ENCODE measurements at places on chromosomes 2 and 18.

DNA sequence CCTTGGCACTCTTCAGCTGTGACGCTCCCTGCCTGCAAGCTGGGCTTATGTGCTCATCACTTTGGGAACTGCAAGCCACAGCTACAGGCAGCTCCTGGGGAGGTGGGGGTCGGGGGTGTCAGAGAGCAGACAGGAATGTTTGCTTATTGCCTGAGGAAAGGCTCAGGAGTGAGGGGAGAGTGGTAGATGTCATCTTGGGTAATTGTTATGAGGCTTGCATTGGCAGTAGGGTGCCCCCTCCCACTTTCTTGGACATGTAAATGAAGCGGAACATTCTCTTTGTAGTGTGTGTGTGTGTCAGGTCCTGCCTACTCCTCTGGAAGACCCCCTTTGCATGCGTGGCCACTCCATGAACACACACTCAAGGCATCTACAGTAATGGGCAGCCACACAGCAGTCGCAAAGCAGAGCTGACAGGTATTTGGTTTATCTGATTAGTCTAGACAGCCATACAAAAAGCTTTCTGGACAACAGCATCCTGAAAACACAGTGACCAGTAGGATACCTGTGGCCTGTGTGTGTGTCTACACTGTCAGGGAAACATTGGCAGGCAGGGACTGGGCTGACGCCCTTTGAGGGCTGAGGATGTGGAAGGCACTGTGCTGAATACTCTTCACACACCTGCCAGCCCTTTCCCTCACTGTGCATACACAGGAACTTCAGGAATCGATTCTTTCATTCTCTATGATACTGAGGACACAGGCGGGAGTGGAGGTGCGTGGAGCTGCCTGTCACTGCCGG lies 17.1 kb upstream of the MC2R start:
- no peak for DNase-seq

GRCh38 chr2:34242763-34243123 lies 643.6 kb upstream of the FAM98A start:
- no peak for DNase-seq

- no peak for DNase-seq
Measured at GRCh38 chr2:3872451-3872850, 169.1 kb downstream of the DCDC2C start.

DNA sequence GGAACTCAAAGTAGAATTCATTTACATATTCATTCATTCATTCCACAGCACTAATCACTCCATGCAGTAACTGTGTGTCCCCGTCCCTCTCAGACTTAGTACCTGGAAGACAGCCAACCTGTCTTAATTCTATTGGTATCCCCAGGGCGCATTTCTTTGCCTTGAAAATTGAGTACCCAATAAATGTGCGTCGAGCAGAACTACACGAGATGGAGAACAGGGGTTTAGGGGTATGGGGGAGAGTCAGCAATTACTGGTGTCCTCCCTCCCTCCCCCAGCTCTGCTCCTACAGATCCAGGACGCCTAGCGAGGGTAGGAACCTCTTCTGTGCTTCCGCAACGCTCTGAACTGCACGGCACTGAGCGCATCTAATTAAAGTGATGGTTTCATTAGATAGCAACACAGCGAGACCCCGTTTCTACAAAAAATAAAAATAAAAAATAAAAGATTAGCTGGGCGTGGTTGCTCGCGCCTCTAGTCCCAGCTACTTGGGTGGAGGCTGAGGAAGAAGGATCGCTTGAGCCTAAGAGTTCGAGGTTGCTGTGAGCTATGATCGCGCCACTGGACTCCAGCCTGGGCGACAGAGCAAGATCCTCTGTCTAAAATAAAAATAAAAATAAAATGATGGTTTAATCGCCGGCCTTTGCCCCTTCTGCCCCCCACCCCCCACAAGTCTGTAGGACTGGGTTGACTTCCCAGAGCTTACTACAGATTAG lies 614 bp upstream of the FKBP1B start:
- peak; percentile 31 for DNase-seq

DNA sequence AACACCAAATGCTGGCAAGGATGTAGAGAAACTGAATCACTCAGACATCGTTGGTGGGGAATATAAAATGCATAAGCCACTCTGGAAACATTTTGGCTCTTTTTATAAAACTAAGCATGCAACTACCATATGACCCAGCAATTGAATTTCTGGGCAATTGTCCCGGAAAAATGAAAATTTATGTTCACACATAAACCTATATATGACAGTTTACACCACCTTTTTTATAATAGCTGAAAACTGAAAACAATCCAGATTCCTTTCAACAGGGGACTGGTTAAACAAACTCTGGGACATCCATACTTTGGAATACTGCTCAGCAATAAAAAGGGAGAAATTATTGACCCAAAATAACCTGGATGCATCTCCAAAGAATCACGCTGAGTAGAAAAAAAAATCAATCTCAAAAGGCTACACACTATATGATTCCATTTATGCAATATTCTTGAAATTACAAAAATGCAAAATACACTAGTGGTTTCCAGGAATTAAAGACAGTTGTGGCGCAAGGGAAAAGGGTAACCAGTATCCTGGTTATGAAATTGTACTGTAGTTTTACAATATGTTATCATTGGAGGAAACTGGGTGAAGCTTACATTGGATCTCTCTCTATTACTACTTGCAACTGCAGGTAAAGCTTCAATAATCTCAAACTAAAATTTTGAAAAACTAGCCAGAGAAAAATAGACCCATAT lies 130.2 kb upstream of the PID1 start:
- DNase-seq = no peak

DNA sequence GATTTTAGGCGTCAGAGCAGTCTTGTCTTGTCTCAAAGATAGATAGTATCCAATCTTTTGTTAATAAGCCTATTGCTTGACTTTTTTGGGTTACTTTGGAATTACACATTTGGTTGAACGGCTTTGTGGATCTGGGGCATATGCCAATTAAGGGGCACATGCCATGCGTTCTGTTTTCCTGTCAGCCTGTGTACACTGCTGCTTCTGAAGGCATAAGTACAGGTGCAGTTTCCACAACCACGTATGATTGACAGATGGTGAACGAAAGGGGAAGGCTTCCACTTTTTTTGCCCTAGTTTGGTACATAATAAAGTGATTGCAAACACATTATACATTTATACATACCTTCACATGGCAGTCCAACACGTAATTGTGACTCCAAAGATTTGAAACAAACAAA lies 102.3 kb downstream of the RAPH1 start:
- no peak for DNase-seq

- DNase-seq = no peak
Measured at GRCh38 chr2:20513946-20514345, 67.1 kb downstream of the RHOB start.

GRCh38 chr18:63299837-63300745 lies 19.5 kb downstream of the BCL2 start:
- DNase-seq = no peak

- DNase-seq = no peak
Measured at GRCh38 chr2:36486521-36487044, 111.4 kb downstream of the FEZ2 start.

DNA sequence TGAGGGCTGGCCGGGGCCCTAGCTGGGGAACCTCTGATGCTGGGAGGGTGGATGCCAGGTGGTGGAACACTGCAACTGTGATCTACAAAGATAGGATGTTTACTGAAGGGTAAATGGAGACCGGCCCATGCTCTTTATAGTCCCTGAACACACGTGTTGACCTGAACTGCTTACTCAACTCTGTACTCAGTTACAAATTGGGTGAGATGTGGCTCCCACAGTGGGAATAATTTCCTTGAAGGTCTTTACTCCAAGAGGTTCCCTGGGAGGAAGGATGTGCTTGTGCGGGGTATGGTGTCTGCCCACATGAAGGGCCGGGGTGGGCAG lies 254.1 kb downstream of the PRKCE start:
- no peak for DNase-seq

GRCh38 chr2:2793925-2794560 lies 463.0 kb upstream of the MYT1L start:
- DNase-seq = no peak

- DNase-seq = no peak
Measured at GRCh38 chr2:42353792-42354429, 7.1 kb downstream of the COX7A2L start.

GRCh38 chr2:32652555-32653209 lies 24.8 kb downstream of the TTC27 start:
- no peak for DNase-seq

GRCh38 chr2:241136661-241137260 lies 12.5 kb downstream of the PASK start:
- DNase-seq = no peak

- DNase-seq = no peak
Measured at GRCh38 chr2:177327009-177327408, 62.5 kb upstream of the NFE2L2 start.

DNA sequence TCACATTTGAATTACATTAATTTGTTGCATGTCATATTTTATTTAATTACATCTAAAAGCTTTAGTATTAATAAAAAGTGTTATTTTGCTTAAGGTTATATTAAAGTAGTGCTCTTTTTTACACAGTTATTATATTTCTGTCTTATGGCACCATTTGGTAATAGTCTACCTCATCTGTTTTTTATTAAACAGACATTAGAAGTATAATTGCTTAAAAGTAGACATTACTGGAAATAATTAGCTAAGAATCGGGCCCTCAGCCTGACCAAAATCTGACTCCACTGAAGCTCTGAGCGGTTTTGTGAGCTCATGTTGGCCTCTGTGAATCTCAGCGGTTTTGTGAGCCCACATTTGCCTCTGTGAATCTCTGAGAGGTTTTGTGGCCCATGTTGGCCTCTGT lies 102.5 kb upstream of the SNTG2 start:
- no peak for DNase-seq

DNA sequence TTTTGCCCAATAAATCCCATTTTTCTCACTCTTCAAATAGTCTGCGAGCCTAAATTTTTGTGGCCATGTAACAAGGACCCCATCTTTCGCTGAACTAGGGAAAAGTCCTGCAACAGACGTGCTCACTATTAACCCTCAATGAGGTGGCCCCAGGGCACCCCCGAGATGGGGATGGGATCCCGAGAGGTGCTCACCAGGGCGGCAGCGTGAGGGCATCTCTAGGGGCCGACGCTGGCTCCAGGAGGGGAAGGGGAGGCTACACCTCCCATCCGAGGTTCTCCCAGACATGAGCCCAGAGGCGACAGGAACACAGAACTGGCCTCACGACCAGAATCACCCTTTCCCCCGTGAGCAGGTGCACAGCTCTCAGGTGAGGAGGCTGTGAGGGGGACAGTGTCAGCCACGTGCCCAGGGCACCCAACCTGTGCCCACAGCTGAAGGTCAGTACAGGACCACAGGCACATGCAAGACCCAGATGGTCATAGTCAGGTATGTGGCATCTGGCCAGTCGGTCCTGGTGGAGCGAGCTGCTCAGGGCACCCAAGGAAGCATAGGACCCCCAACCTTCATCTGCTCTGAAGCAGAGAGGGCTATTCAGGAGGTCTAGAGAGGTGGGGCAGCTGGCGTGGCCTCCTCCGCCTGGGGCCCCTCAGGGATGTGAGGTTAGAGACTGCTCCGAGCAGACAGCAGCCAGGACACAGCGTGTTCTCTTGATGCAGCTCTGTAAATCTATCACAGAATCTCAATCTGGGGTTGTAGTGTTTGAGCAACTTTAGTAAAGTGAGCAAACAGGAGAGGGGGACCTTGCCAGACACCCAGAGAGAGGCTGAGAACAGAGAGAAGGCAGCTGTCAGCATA lies 62.8 kb downstream of the PXDN start:
- DNase-seq = no peak

GRCh38 chr18:36281936-36282335 lies 15.6 kb upstream of the FHOD3 start:
- no peak for DNase-seq

GRCh38 chr2:53210538-53210937 lies 557.1 kb upstream of the CHAC2 start:
- no peak for DNase-seq

DNA sequence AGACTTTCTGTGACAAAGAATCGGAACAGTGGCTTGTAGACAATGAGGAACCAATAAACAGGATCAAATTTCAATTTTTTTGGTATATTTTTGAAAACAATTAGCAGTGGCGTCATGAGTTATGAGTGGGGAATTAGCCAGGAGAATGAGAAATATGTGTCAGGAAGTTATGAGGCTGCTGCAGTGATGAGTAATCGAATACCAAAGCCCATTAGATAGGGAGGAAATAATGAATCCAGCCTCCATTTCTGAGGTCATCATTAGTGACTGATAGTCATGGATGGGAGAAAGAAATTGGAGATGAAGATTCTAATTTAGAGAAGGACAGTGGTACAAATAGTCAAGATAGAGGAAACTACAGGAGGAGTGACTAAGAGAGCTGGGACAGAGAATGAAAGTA lies 673.1 kb upstream of the VRK2 start:
- DNase-seq = no peak

DNA sequence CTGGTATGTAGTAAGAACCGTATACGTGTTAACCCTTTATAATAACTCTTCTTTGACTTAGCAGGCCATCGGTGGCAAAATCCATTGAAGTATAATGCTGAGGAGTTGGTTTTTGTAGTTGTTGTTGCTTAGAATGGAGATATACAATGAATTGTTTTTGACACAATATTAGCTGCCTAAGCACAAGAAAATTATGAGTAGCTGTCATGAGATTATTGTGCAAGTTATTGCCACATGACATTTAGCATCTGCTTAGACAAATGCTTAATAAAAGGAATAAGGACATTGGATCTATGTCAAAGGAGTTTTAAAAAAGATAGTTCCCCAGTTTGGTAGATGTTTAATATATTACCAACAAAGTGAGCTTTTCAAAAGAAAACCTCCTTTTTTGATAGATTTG lies 59.9 kb downstream of the ABCB11 start:
- DNase-seq = no peak

GRCh38 chr18:42640160-42640559 lies 475.3 kb downstream of the RIT2 start:
- no peak for DNase-seq

- DNase-seq = no peak
Measured at GRCh38 chr18:63534615-63535014, 7.6 kb upstream of the SERPINB12 start.

- no peak for DNase-seq
Measured at GRCh38 chr2:42096869-42097591, 49.2 kb downstream of the PKDCC start.

GRCh38 chr2:148526509-148527346 lies 117.8 kb upstream of the EPC2 start:
- DNase-seq = no peak
